ENCODE measurements at places on chromosomes 1 and 21. TPM values are rescaled to one million over a fixed set of nuclear protein-coding genes. Genes with fewer than 3 reads are reported as not detected.

Gene ZBTB7B
- total RNA-seq, result 70.3 TPM

Gene C2CD4D
- 0.07 TPM for total RNA-seq

Gene SPRR3
- 67.3 TPM for total RNA-seq

Gene SIM2
- 0.34 TPM for total RNA-seq

Gene SMAP2
- 8.2 TPM for total RNA-seq

Gene SLC45A3
- total RNA-seq, result 1.4 TPM

Gene KIAA1614
- total RNA-seq, result 1.1 TPM

Gene TAS1R1
- total RNA-seq, result not detected

Gene MANEAL
- total RNA-seq, result 1.6 TPM

Gene AGMAT
- total RNA-seq, result 0.93 TPM

Gene PTPRF
- 993 TPM for total RNA-seq

Gene TMCO2
- total RNA-seq, result not detected

Gene KAZN
- total RNA-seq, result 27.1 TPM

Gene SPRR5
- total RNA-seq, result not detected

Gene RAB7B
- 22.7 TPM for total RNA-seq

Gene PTGER3
- total RNA-seq, result under 0.01 TPM

Gene ZBTB37
- 5.8 TPM for total RNA-seq

Gene FNDC5
- total RNA-seq, result not detected
